ENCODE measurements at places on chromosomes 16 and 17.

GRCh38 chr17:57517273-57517631 lies 227.8 kb downstream of the CCDC182 start:
- DNase-seq, result no peak

GRCh38 chr16:79181419-79181818 lies 419.1 kb downstream of the MAF start:
- no peak for DNase-seq

DNA sequence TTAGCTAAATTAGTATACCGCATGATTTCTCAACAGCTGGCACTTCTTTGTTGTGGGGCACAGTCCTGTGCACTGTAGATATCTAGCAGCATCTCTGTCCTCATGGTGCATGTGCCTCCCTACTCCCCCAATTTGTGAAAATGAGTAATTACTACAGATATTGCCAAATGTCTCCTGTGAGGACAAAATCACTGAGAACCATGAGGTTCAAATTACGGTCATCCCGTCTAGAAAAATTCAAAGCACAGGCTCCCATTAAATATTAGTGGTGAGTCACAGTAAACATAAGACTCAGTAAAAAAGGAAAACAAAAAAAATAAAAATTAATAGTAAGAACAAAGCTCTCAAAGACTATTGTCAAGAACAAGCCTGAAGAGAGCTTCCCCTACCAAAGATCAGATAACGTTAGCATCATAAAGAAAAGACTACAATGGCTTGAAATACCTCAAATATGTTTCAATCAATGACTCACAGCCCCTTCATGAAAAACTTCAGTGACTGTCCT lies 57.8 kb downstream of the STH start:
- DNase-seq, result no peak

DNA sequence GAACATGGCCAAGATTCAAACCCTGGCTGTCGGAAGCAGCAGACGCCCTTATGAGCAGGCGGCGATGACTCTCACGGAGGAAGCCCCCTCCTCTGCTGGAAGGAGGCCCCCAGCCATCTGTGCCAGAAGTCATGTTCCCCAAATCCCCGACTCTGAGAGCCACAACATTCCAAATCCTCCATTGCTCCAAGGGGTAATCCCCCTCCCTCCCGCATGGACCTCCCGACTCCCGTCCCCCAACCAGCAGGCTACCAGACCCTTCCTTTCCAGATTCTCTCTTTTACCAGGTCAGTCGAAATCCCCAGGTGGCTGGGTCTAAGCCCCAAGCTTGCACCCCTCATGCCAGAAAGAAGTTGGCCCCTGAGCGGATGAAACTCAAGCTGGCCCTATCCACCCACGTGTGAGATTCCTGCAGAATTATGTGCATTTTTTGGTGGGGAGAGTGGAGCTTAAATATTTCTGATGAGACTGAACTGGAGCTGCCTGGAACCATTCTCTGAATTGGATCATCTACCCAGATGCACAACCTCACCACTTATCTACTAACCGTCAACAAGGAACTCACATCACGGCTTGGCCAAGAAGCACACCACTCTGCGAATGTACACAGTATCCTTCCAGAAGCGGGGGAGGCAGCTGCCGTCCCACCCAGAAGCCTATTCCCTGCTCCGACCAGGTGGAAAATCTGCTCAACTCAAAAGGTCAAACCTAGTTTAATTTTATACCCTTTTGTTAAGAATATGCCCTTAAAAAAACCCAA lies 283.5 kb downstream of the C16orf95 start:
- DNase-seq, result no peak

DNA sequence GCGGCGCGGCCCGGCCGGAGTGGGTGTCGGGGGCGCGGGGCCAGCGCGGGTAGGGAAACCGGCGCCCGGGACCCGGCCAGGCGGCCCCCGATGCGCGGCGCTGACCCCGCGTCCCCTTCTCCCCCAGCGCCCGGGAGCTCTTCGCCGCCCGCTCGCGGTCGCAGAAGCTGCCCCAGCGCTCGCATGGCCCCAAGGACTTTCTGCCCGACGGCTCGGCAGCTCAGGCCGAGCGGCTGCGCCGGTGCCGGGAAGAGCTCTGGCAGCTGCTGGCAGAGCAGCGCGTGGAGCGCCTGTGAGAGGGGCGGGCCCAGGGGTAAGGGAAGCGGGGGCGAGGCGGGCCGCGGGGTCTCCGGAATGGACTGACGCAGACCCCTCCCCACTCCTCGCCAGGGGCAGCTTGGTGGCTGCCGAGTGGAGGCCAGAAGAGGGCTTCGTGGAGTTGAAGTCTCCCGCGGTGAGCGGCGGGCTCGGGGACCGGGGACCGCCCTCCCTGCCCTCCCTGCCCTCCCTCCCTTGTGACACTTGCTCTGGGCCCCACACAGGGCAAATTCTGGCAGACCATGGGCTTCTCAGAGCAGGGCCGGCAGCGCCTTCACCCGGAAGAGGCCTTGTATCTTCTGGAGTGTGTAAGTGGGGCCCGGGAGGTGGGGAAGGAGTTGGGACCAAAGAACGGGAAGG lies 430 bp downstream of the TSEN54 start:
- no peak for DNase-seq

GRCh38 chr16:82150549-82150948 lies 19.5 kb downstream of the MPHOSPH6 start:
- no peak for DNase-seq

GRCh38 chr16:89969741-89970410 lies 21.3 kb downstream of the DEF8 start:
- DNase-seq, result no peak

- no peak for DNase-seq
Measured at GRCh38 chr17:43627653-43628052, 34.1 kb downstream of the MEOX1 start.

- peak; percentile 32 for DNase-seq
Measured at GRCh38 chr16:88415713-88416323, 33.1 kb downstream of the ZNF469 start.

GRCh38 chr16:11250091-11250785 lies 5.8 kb downstream of the SOCS1 start:
- no peak for DNase-seq

DNA sequence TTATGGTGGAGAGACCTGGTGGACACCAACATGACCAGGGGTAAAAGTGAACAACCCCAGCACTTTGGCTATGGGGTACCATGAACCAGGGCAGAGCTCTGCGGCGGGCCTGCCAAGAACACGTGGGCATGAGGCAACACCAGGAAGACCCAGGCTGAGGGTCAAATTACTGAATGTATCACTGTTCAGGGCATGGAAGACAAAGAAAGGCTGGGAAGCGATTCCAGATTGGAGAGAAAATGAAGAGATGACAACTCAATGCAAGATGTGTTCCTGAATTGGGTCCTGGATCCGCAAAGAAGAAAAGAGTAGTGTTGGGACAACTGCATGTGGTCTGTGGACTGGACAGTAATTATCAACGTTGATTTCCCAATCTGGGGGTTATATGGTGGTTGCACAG lies 19.8 kb downstream of the SPHK1 start:
- DNase-seq, result no peak

DNA sequence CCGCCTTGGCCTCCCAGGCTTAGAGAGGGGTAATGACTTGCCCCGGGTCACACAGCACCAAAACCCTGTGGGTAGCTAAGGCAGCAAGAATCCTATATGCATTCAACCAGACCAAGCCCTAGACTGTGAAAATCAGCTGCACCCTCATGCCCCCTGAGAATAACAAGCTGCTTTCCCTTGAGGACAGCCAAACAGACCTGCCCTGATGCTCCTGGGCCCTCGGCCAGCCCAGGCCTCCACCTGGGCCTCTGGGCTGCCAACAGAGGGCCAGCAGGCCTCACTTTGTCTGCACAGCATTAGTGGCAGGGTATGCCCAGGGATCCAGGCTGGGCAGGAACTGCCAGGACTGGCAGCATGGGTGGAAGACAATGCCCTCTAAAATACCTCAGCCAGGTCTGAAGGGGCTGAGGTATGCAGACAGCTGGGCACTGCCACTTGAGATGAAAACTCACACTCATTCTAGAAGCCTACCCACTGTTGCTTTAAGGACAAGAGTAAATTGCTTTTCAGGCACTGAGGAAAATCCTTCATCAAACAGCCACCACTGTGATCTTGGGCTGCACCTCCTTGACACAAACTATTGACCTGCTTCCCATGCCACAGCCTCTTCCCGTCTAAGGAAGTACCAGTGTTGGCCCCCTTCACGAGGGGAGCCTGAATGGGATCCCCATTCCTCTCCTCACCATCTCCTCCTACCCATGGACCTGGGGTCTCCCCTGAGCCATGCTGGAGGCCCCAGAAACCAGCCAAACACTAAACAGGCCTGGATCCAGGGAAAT lies 8.8 kb downstream of the ST3GAL2 start:
- peak; percentile 68 for DNase-seq

- DNase-seq, result no peak
Measured at GRCh38 chr17:7712111-7712771, 5.3 kb upstream of the DNAH2 start.

GRCh38 chr17:35056013-35056412 lies 7.5 kb downstream of the RFFL start:
- DNase-seq, result no peak

GRCh38 chr17:3656755-3657587 lies 11.4 kb downstream of the TAX1BP3 start:
- no peak for DNase-seq

GRCh38 chr16:67245186-67245585 lies 2.1 kb downstream of the FHOD1 start:
- DNase-seq, result no peak

DNA sequence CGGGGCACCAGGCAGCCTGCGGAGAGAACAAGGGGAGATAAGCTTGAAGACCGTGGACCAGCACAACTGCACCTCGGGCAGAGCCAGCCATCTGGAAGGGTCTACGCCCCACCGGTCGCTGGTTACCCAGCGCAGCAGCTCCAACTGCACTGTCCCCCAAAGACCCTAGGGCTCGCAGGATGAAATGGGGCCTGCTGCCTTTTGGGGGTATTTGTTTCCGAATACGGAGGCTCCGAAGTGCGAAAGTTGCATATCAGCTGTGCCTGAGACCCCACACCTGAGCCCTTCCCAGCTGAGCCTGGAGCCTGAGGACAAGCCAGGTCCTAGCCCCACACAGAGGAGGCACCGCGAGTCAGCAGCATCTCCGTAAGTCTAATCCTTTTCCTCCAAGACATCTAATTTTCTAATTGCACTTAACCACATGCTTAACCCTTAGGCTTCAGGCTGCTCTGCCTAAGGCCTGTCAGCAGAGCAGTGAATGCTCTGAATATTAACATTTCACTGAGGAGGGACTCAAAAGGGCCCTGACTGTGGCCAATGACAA lies 4.0 kb downstream of the KIFC3 start:
- DNase-seq, result peak; percentile 38

- no peak for DNase-seq
Measured at GRCh38 chr17:34171245-34171818, 83.8 kb upstream of the CCL2 start.

- DNase-seq, result no peak
Measured at GRCh38 chr17:19724501-19725420, 8.4 kb upstream of the SLC47A2 start.

- no peak for DNase-seq
Measured at GRCh38 chr16:497258-497657, 30.3 kb upstream of the CAPN15 start.

DNA sequence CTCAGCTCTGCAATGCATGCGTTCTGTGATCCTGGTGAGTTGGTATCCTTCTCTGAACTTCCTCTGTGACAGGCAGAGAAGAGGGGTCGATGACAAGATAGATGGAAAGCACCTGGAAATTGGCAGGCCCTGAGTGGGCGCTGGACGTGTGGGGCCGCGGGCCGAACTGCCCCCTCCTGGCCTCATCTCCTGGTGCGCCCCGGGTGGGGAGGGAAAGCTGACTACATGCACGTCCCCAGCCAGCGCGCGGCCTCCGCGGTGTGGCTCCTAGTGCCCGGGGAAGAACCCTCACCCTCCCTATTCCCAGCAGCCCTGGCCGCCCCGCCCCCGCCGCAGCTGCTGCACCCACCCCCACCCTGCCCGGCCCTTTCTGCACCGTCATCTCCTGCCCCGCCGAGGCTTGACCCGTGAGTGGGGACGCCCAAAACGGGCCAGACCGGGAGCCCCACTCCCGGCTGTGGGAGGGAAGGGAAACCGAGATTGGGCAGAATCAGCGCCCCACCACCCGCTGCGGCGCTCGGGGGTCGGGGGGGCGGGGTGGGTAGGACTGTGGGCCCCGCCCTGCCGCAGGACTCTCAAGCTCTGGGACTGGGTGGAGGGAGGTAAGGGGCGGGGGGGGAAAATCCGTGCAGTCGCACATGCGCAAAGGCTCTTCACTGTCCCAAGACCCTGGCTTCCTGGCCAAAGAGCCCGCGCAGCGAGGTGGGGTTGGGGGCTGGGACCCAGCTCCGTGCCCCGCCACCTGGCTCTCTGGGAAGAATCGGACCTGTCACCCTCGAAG lies at the start of gene NOL3:
Gene NOL3 (plus strand): TSS at position 371 of the 781 bp plus-strand sequence.
- DNase-seq, result peak; percentile 29
